Stomach (tissue), 19 donors: ENCODE measurements at places on chromosomes 5 and 9. TPM values are rescaled to one million over a fixed set of nuclear protein-coding genes. Genes with fewer than 3 reads are reported as not detected.

The MARCOL gene
- not detected for total RNA-seq

DNA sequence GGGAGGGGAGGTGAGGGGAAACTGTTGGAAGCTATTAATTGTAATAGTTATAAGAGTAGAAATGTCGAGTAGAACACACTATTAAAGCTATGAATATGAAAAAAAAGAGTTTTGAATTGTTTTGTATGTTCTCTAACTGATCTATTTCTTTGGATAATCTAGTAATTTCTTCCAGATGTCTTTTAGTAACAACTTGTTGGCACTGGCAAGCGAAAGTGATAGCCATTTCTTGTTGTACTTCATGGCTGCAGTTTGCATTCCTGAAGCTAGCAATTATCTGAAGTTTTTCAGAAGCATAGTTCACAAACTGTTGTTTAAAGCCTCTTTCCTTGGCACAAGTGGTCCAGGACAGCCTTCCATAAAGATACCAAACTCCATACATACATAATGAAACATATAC, 49.4 kb upstream of the SPATA31C2 start:
- DNase-seq = no peak
- H3K4me3 ChIP-seq = no peak overlapping the region
- H3K27me3 ChIP-seq = no peaks in the 10 kb centered on the region
- no peaks in the 10 kb centered on the region for H3K36me3 ChIP-seq
- peaks cover 15% of the 10 kb centered on the region for H3K4me1 ChIP-seq

DNA sequence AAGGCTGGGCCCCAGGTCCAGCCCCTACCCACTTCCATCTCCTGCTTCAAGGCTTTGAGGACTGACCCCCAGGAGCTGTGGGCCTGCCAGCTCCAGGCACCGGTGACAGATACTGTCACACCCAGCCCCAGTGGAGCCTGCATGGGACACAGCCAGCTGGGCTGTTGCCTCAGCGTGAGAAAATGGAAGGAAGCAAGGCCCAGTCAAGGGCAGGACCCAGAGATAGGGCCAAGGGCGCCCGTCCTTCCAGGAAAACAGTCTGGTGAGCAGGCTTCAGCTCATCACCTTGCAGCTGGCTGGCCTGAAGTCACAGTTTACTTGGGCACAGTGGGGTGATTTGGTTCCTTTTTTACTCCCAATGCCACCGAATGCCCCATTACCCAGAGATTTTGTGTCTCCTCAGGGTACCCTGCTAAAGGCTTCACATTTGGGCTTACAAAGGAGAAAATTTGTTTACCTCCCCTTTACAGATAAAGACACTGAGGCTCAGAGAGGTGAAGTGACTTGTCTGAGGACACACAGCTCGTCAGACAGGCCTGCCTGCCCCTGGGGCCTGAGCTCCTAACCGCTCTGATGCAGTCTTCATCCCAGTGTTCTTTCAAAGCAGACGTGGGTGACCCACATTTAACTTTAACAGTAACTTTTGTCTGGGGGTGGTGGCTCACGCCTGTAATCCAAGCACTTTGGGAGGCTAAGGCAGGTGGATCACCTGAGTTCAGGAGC, 21.5 kb upstream of the WDR38 start:
- peak; percentile 59 for DNase-seq
- no peaks in the 10 kb centered on the region for H3K27me3 ChIP-seq
- no peak overlapping the region for H3K4me3 ChIP-seq

GRCh38 chr5:67941614-67942401, 273.7 kb upstream of the PIK3R1 start:
- H3K4me3 ChIP-seq = no peak overlapping the region
- no peaks in the 10 kb centered on the region for H3K36me3 ChIP-seq
- peaks cover 10% of the 10 kb centered on the region for H3K4me1 ChIP-seq
- H3K27ac ChIP-seq = no peak overlapping the region
- peak; percentile 61 for DNase-seq

GRCh38 chr5:33291216-33292000, 149.4 kb upstream of the TARS1 start:
- no peaks in the 10 kb centered on the region for H3K27me3 ChIP-seq
- no peaks in the 10 kb centered on the region for H3K4me1 ChIP-seq
- no peak overlapping the region for H3K27ac ChIP-seq

The AMBP gene
- total RNA-seq = not detected

The SLC6A3 gene
- total RNA-seq = not detected

- no peak for DNase-seq
- H3K4me1 ChIP-seq = no peaks in the 10 kb centered on the region
- peaks cover 24% of the 10 kb centered on the region for H3K36me3 ChIP-seq
- no peaks in the 10 kb centered on the region for H3K27me3 ChIP-seq
- H3K27ac ChIP-seq = no peak overlapping the region
Measured at GRCh38 chr5:58450811-58451629, 8.9 kb downstream of the PLK2 start.
